Iris pigment epithelial cell (primary cell): ENCODE measurements at places on chromosomes 11 and 22.

GRCh38 chr11:83409476-83409875 is 123.3 kb upstream of the CCDC90B start:
- no peak for DNase-seq

GRCh38 chr11:114026355-114026754 is 33.2 kb upstream of the ZBTB16 start:
- DNase-seq, result peak; percentile 61

GRCh38 chr22:45526768-45527360 is 24.2 kb downstream of the FBLN1 start:
- DNase-seq, result no peak

- no peak for DNase-seq
Measured at GRCh38 chr11:58639669-58640068, 17.2 kb downstream of the CNTF start.

DNA sequence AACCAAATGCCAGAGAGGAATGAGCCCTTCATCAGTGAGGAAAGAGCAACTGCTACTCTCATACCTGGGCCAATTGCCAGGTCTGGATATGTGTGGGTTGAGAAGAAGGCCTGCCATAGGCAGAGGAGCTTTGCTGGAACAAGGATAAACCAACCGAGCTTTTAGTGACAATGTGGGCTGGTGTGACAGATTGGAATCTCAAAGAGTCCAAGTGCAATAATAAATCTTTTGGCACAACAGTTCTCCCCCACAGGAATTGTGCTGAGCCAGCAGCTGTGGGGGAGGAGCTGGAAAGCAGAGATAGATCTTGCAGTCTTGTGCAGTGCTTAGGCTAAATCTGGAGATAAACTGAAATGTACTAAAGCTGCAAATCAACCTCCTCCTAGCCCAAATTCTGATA is 79.4 kb upstream of the ISX start:
- no peak for DNase-seq

GRCh38 chr22:38355275-38355674 is 38.0 kb upstream of the CSNK1E start:
- no peak for DNase-seq

DNA sequence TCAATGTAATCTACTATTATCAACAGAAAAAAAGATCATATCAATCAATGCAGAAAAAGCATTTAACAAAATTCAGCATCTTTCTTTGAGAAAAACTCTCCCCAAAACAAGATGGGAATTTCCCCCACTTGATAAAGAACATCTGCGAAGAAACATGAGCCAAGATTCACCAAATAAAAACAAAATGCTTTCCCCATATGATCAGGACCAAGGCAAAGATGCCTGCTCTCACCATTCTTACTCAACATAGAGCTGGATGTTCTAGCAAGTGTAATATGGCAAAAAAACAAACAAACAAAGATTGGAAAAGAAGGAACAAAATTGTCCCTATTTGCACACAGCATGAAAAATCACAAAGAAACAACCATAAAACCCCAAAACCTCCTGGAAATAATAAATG is 23.4 kb downstream of the SHANK2 start:
- no peak for DNase-seq

DNA sequence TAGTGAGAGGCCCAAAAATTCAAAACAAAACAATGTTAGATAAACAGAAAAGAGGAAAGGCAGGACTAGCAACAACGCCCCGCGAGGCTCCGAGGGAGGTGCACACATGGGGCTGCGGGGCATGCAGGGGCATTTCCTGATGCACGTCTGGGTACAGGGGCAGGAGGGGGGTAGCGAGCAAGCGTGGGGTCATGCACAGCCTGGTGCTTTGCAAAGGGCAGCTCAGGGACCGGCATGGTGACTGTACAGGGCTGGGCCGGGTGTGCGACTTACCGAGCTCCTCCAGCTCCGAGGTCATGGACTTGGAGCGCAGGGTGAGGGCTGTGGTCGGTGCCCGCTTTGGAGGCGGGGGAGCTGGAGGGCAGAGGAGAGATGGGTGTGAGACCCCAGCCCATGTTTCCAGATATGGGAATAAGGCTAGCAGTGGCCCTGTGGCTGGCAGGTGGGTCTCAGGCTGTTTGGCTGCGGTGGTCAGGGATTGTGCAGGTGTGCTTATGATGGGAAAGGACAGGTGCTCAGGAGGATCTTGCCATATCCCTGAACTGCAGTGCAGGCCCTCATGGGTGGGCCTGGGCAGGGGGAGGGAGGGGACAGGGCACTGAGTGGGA is 103.7 kb downstream of the CTTN start:
- DNase-seq, result no peak

GRCh38 chr11:73308003-73308960 is at the start of gene ARHGEF17:
ARHGEF17 (plus strand) TSS chr11:73308276; CDS start chr11:73308639, 363 bp downstream.
- DNase-seq, result peak; percentile 80

- DNase-seq, result peak; percentile 88
Measured at GRCh38 chr11:35907648-35908431, 36.0 kb upstream of the LDLRAD3 start.

GRCh38 chr11:117725048-117725734 is 71.8 kb downstream of the DSCAML1 start:
- no peak for DNase-seq

- DNase-seq, result no peak
Measured at GRCh38 chr22:34842630-34843029, 223.3 kb upstream of the ISX start.

GRCh38 chr22:33909911-33910310 is 10.4 kb downstream of the LARGE1 start:
- DNase-seq, result no peak

- DNase-seq, result no peak
Measured at GRCh38 chr11:10295064-10295901, 1.3 kb upstream of the SBF2 start.

- no peak for DNase-seq
Measured at GRCh38 chr11:40062616-40063015, 1396.8 kb downstream of the LRRC4C start.

DNA sequence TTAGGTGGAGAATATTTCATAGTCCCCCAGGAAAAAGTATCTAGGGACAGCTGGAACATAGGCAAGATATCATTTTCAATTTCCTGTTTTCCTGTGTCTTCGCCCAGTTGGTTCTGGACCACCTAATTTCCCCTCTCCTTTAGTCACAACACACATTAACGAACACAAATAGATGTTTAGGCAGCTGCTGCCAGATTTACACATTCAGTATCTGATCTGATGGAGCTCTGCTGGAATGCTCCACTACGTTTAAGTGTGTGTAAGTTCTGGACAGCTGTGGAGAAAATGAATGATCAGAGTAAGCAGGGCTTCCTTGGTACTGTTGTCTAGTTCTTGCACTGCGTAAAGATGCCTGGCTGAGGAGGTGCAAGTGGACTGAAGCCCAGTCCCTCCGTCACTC is 36.1 kb upstream of the CLPB start:
- no peak for DNase-seq

GRCh38 chr22:29641042-29641699 is 37.7 kb downstream of the NF2 start:
- peak; percentile 50 for DNase-seq

- no peak for DNase-seq
Measured at GRCh38 chr11:86034710-86035109, 34.2 kb downstream of the PICALM start.

DNA sequence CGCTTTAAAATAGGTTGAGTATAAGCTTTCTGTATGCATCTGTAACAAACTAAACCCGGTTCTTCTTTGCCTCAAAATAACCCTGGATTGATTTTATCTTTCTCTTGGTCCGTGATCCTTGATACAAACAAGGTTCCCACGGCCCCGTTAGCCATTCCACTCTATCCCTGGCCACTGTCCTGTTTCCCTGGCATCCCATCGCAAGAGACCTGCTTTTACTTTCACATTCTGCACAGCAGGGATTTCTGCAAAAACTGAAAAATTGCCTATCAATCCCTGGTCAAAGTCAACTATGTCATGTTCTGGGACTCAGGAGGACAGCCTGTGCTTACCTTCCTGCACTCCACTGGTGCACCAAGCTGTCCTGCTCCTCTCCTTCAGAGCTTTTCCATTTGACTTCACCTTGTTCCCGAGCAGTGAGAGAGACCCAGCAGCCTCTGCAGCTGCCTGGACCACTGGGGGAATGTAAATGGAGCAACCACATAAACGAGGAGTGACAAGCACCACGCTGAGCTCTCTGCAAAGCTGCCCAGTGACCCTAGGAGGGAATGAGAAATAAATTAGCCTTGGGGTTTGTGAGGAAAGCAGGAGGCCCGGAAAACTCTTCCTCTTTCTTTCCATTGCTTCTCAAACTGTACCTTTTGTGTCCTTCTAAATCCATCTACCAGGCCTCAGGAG is 175.9 kb downstream of the NTM start:
- DNase-seq, result no peak

DNA sequence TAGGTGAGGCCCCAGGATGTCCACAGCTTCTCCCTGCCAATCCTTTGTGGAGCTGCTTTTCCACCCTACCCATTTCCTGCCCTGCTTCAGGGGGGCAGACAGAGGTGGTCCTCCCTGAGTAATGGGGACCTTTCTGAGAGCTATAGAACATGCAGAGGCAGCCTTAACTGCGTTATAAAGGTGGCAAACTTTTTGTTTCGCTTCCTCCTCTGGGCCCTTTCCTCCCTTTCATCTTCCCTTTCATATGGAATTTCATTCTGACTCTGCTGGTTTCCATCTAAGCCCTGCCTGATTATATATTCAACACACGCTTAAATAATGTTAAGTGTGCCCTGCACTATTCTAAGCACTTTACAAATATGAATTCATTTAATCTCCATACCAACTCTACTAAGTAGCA is 169.3 kb upstream of the E2F8 start:
- DNase-seq, result no peak

DNA sequence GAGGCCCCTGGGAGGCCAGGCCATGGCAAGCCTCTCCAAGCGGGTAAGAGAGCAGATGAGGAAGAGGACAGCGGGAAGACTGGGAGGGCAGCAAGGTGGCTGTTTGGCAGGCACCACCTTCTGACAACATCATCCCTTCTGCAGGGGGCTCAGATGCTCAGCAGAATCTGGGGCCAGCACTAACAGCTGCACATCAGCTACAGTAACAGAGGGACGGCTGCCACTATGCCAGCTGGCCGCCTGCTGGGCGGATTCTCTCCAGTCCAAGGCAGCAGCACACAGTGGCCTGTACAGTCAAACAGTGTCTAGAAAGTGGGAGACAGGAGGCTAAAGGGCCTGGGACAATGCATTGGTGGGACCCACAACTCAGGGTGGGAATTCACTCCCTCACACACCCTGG is 10.7 kb upstream of the TXN2 start:
- DNase-seq, result no peak

DNA sequence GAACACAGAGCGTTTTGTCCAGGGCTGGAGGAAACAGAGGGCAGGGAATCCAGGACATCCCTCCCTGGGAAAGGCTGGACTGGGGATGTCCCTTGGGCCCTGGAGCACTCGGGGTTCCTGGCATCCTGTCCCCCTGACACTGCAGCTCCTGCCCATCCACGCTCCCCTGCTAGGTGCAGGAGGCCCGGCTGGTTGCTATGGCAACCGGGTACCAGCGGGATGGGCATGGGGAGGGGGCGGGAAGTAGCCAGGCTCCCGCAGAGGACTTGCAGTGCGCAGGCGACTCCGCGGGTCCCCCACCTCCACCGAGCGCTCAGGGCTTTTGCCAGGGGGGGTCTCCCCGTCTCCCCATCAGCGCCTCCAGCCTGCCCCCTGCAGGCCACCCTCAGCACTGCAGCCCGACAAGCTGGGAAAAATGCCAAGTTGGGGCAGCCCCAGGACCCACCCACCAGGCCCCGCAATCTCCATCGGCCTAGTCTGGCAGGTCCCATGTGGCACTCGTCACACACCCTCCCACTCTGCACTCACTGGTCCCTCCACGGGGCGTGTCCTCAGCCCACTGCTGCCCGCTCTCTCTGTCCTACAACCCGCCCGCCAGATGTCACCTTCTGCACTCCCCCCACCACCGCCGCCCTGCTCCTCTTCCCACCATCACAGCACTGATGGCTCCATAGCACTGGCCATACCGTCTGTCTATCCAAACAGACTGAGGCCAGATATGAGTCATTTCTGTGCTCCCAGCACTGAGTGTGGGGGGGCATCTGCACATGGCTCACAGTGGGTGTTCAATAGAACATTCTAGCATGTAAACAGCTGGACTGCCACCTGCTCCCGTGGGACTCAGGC is 31.5 kb downstream of the KIAA0930 start:
- peak; percentile 88 for DNase-seq

DNA sequence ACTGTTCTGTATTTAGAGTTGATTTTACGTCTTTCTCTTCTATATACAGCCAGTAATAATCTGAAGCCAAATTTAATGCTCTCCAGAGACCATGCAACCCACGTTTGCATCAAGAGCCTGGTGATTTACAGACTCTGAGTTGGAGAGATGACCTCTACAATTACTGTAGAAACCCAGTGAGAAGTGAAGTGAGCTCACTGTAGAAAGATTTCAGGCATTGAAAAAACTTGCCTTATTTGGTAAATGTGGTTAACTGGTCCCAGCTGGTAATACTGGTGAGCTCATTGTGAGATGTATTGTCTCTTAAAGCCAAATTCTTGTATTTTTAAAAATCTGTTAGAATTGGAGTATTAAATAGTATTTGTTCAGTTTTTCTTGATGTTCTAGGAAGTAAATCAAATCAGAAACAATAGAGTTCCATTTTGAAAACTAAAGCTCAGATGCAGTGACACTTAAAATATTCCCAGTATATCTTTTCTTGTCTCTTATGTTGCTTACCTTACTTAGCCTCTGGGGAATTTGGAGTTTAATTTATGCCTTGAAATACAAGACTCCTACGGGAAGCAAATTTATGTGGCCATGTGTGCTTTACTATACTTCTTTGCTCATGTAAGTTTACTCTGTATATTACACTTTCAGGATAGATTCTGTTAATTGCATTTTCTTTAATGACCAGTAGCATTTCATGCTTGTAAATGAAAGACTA is 189.9 kb downstream of the ARHGAP42 start:
- DNase-seq, result peak; percentile 98
